ENCODE measurements at places on chromosomes 4 and X.

GRCh38 chrX:139299309-139299708 lies 231.2 kb upstream of the F9 start:
- no peak for DNase-seq

DNA sequence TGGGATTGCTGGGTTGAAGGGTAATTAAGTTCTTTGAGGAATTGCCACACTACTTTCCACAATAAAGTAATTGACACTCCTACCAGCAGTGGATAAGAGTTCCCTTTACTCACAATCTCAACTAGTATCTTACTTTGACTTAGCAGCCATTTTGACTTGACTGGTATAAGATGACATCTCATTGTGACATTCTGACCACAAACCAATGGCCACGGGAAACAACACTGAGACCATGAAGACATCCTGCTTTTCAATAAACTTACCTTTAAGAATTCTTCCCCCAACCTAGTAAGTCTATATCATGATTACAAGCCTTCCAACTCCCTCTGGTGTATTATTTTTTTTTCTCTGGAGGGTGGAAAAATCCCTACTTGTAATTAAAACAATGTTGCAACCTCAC lies 66.9 kb upstream of the WDR1 start:
- no peak for DNase-seq

GRCh38 chrX:46913667-46914066 lies 1.4 kb downstream of the JADE3 start:
- no peak for DNase-seq

DNA sequence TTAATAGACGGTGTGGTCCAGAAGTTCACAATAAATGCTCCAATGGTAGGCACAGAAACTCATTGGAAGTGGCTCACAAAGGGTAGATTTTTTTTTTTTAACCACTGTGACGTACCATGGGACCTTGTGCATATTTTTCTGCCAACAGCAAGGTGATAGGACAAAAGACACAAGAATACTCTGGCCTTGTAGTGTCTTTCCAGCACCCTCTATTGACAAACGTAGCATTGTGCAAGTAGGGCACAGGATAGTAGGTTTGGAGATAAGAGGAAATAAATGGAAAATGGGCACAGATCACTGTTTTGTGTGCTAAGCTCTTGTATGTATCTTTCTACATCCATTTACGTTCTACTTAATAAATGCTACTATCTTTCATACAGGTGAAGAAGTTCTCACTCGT lies 2054.9 kb downstream of the PCDH7 start:
- no peak for DNase-seq

GRCh38 chr4:128347930-128348660 lies 60.5 kb upstream of the PGRMC2 start:
- DNase-seq, result no peak

- DNase-seq, result no peak
Measured at GRCh38 chrX:153557618-153558355, 40.3 kb downstream of the ATP2B3 start.

DNA sequence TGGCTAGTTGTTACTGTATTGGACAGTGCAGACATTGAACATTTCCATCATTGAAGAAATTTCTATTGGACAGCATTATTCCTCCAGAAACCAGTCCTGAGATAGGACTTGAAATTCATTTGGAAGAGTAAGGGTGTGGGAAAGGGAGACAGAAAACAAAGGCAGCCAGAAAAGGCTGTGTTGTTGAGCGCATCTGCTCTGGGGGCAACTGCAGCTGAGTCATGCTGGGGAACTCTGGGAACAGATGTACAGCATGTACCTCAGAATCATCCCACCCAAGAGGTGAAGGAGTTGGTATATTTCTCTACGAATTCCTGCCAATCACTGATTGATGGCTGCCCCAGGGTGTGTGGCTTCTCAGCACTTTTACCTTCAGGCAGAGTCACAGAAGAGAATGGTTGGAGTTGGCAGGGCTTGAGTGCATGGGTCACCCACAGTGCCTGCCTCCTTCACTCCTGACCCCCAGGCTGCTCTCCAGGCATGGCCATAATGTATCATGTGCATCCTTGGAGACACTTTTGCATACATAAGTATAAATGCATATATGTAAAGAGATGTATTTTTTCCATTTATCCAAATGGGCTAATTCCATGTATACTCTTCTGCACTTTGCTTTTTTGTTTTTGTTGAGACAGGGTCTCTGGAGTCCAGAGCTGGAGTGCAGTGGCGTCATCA lies 39.4 kb downstream of the GEMIN8 start:
- DNase-seq, result no peak

DNA sequence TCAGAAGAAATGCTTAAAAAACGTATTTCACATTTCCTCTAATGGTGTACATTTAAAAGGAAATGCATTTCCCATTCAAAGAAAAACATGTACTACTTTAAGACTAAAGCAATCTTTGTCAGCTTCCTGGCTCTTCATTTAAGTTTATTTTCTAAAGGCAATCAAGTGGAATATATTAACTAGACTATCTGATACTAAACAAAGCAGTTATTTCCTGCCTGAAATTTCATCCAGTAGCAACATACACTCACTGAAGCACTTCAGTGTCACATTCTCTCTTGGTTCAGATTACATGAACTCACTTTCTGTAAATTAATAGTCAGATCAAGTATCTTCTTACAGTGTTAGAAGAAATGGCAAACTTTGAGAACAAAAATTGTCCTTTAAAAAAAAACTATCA lies 42.5 kb downstream of the LRBA start:
- no peak for DNase-seq

- no peak for DNase-seq
Measured at GRCh38 chr4:138161351-138161750, 80.8 kb downstream of the SLC7A11 start.

GRCh38 chr4:150115851-150116250 lies 37.6 kb downstream of the DCLK2 start:
- no peak for DNase-seq

DNA sequence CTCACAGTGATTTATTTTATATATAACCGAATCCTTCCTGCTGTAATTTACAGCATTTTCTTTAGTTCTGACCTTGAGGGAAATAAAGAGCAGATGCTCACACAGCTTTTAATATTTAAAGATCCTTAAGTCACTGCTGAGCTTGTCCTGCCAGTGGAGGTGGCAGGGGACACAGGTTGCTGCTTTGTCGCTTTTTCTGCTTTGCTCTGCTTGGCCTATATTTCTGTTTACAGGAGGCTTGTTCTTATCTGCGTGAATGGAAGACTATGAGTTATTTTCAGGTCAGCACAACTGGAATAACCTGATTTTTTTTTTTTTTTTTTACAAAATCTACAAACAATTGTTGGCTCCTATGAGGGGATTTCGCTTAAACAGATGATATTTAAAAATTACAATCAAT lies 2.3 kb downstream of the TXK start:
- no peak for DNase-seq

GRCh38 chrX:148929686-148930085 lies 429.3 kb downstream of the AFF2 start:
- no peak for DNase-seq

- DNase-seq, result no peak
Measured at GRCh38 chr4:151922811-151923210, 162.0 kb upstream of the GATB start.

GRCh38 chr4:171650543-171650942 lies 162.7 kb upstream of the GALNTL6 start:
- no peak for DNase-seq

DNA sequence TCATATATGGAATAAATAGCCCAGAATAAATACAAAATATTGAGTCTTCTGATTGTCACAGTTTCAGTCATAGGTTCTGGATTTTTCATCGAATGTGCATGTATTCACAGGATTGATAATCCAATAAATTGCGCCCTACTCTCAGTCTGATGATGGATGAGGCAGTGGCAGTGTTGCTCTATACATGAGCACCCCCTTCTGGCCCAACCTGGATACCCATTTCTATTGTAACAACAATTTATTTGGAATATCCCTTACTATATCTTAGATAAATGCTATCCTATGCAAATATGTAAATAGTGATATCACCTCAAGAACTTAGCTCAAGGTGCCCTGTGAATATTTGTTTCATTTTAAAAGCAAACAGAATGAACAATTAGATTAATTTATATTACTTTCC lies 733.7 kb upstream of the PABPC4L start:
- DNase-seq, result no peak

GRCh38 chr4:37989398-37990260 lies 29.4 kb downstream of the PTTG2 start:
- DNase-seq, result no peak

GRCh38 chr4:66569228-66569627 lies 898.9 kb upstream of the EPHA5 start:
- no peak for DNase-seq

- no peak for DNase-seq
Measured at GRCh38 chrX:132171881-132172280, 44.1 kb upstream of the FRMD7 start.

DNA sequence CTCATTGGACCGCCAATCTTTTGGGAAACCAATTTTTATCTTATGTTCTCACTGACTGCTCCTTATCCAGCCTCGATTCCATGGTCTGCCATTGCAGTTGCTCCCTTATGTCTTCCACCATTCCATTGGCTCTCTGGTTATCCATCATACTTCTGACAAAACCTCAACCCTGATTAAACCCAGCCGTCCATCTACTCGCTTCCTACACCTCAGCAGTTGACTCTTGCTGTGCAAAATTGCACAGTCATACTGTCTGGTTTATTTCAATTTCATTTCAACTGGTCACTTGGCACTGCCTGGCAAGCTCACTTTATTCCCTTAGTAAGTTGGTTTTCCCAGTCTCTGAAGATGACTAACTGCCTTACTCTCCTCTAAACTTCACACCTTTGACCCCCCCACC lies 26.2 kb downstream of the ARL9 start:
- DNase-seq, result no peak

GRCh38 chr4:77818073-77818601 lies 1.0 kb downstream of the CNOT6L start:
- DNase-seq, result peak; percentile 47

DNA sequence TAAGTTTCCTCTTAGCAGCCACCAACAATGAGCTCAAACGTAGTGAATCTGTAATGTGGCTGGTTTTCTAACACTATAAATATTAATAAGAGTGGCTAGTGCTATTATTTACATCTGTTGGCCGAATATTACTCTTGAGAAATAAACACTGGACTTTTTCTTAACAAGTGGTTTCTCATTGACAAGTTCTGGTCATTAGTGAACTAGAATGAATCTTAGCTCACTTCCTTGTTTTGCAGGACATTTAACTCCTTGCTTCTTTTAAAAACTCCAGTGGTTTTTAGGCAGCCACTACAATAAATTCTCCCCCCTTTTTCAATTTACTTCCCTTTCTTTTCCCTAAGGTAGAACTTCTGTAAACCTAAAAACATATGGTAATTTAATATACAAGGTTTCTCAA lies 177.2 kb downstream of the ARAP2 start:
- no peak for DNase-seq

- no peak for DNase-seq
Measured at GRCh38 chrX:39532761-39533160, 565.0 kb downstream of the BCOR start.

- DNase-seq, result no peak
Measured at GRCh38 chrX:11334165-11334564, 41.0 kb downstream of the AMELX start.

GRCh38 chr4:9923195-9923812 lies 98.0 kb downstream of the SLC2A9 start:
- DNase-seq, result no peak

Measured in CD4-positive, alpha-beta T cell treated with Interleukin-15 for 4 hours (primary cell).